Suppressor macrophage treated with lipopolysaccharide for 4 hours (primary cell): ENCODE measurements at places on chromosomes 5 and 9.
A peak's percentile ranks its signal among the peaks of the same experiment; 100 is the strongest.

DNA sequence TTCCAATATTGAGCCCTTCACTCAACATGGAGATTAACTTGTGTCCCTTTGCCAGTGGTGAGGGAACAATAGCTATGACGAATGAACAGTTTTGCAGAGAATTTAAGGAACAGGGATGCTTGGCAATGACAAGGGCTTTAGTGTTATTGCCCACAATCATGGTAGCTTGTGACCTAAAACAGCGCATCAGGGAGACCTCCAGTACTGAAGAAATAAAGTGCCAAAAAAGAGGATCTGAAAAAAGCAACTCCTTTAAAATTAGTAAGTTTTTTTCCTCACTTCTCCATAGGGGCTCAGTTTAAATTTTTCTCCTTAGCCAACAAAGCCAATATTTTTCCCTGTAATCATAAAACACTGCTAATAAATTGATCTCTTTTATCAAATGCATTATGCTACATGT is 41.8 kb upstream of the PAM start:
- no peak for DNase-seq

GRCh38 chr5:172417130-172417841 is 37.0 kb downstream of the SH3PXD2B start:
- no peak for DNase-seq

DNA sequence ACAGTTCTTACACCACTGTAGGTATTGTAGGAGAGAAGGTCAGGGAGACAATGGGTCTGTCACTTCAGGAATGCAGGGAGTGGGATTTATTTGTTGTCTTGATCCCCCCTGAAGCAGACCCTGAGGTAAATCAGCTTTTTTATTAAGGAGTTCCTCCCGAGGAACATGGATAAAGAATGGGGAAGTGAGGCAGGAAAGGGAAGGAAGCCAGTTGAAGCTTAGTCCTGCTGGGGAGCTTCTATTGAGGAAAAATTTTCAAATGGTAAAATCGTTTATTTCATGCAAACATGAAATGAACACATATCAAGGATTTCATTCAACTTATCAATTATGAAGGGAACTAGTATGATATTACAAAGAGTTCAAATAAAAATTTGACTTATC is 318.6 kb upstream of the PIK3R1 start:
- DNase-seq, result peak; percentile 21

DNA sequence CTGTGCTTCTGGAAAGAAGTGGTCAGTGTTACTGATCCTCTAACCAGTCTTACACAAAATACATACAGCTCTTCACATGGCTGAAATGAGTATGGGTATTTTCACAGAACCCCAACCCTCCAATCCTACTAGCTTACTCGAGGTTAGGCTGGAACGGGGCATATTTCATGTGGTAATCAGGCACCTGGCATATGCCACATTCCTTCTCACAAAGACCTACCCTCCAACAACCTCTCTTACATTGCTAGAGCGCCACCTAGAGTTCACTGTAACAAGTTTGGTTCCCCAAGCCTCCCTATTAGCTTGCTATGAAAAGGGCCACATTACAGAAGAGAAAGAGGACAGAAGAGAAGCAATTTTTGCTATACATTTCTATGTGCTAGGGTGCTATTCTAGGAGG is 597.3 kb downstream of the PRELID2 start:
- DNase-seq, result peak; percentile 27

- DNase-seq, result peak; percentile 60
These were observed 99.2 kb upstream of the IQGAP2 start for GRCh38 chr5:76303921-76304320.

- no peak for DNase-seq
These were observed 24.1 kb downstream of the BNC2 start for GRCh38 chr9:16846367-16846766.

- peak; percentile 23 for DNase-seq
These were observed 4.9 kb upstream of the C7 start for GRCh38 chr5:40904205-40904993.

DNA sequence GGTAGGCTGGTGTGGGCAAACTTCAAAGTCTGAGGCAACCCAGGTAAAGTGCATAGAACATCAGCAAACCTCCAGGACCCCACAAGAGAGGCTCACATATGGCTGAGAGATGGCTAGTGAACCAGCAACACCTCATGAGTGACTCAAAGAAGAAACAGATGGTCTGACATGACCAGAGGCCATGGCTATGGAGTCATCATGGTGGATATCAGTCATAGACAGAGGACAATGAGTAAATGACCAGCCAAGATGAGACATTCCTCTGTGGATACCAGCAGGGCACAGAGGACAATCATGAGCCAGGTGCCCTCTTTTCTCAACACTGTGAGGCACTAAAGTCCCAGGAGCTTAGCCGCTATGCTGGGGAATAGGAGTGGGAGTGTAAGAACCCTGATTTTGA is 180.8 kb downstream of the RASEF start:
- no peak for DNase-seq

GRCh38 chr5:80654054-80654390 is 430 bp upstream of the MSH3 start:
- no peak for DNase-seq

DNA sequence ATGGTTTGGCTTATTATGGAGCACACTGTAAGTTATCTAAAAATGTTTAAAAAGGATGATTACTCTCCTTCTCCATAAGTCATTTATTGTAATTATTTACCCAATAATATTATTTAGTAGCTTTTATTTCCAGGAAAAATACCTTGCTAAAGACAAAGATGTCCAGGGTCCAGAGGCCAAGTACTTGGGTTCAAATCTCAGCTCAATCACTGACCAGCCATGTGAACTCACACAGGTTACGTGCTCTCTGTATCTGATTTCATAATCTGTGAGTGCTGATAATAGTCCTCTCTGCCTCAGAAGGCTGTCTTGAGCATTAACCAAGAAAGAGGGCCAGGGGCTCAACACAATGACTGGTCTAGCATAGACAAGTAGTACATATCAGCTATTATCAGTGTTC is 27.0 kb downstream of the ALDH1A1 start:
- DNase-seq, result no peak

DNA sequence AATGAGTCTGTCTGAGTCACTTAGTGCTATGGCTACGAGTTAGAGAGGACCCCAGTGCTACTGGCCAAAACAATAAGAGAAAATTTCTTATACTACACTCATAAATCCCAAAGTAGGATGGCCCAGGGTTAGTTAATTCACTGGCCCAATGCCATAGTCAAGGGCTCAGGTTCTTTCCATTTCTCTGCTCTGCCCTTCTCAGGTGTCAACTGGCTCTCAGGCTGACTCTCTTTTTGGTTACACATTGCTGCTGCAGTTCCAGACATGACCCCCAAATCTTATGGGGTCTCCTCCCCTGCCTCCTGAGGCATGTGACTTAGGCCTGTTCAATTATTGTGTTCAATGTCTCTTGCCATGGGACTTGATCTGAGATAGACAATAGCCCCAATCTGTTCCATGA is 70.4 kb downstream of the ARHGEF37 start:
- no peak for DNase-seq

DNA sequence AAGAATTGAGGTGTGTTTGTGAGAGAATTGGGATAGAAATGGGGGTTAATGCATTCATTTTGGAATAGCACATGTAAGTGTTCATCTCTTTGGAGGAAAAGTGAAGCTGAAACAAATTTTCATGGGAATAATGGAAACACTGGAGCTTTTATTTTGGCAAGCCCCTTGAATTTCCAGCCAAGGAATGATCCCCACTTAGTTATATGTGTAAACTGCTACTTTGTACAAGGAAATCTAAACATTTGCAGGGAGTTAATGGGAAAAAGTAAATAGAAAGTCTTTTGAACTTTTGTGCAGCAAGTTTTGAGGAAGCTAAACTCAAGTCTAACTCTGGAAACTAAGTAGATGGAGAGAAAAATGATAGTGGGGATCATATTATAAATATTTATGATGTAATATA is 44.1 kb downstream of the CAMK4 start:
- no peak for DNase-seq

DNA sequence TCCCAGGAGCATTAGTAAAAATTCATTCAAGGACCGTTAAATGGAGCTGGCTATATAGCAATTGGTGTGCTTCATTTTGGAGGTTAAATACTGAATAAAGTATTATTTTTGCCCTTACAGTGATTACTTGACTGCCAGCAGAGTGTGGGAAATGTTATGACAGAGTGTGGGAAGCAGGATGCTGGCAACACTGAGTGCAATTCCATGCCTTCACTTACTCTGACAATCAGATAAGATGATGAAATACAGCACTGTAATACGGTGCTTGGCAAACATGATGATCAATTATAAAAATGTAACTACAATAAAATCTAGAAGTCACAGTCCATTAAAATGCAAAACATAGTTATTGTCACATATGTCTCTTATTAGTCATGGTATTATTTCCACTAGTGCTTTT is 651.3 kb downstream of the PTPRD start:
- no peak for DNase-seq

GRCh38 chr5:118185018-118185417 is 803.3 kb downstream of the DTWD2 start:
- DNase-seq, result no peak

- DNase-seq, result no peak
These were observed 108.6 kb downstream of the KLHL3 start for GRCh38 chr5:137627293-137627692.

DNA sequence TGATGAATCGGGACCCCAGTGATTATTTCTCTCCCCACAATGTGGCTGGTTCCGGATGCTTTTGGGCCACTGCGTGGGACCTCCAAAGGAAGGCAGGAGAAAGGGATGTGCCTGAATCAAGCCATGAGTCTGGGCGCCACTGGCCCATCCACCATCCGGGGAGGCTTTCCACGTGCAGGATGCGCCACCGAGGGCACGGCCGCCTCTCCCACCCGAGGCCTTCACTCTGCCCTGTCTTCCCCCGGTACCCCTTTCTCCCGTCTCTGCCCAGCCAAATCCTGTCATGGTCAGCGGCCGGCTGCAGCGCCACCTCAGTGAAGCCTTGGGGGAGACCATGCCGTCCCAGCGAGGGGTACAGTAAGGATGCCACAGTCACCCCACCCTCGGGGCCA is 43.9 kb upstream of the GRHPR start:
- no peak for DNase-seq

- DNase-seq, result peak; percentile 25
These were observed 192.2 kb downstream of the TMEM167A start for GRCh38 chr5:82884821-82885471.

- DNase-seq, result no peak
These were observed 69.0 kb downstream of the ADAMTSL1 start for GRCh38 chr9:18542837-18543405.

DNA sequence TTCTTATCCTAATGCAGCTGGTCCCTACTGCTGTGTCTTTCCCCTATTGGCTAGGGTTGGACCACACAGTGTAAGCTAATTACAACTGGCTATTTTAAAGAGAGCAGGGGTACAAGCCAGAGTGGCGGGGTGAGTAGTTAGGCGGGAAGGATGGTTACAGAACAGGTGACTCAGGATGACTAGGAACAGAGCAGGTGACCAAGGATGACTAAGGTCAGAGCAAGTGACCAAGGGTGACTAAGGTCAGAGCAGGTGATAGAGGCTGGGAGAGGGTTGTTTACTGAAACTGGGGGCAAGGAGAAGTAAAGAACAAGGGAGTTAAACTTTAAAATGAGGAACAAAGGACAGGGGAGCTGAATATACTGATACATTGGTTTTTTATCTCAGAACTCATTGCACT is 125.4 kb downstream of the PTTG1 start:
- no peak for DNase-seq

DNA sequence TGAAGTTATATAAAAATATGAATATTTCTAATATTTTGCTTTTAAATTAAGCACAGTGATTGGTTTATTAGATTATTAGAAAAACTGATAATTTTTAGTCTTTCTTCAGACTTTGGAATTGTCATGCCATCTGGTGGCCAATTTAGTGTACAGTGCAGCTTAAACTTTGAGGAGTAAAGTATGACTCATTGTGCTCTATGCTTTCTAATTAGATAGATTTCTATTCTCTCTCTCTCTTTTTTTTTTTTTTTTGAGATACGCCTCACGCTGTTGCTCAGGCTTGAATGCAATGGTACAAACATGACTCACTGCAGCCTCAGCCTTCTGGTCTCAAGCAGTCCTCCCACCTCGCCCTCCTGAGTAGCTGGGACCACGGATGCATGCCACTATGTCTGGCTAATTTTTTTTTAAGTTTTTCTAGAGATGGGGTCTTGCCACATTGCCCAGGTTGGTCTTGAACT is 42.1 kb upstream of the GPR21 start:
- peak; percentile 68 for DNase-seq

DNA sequence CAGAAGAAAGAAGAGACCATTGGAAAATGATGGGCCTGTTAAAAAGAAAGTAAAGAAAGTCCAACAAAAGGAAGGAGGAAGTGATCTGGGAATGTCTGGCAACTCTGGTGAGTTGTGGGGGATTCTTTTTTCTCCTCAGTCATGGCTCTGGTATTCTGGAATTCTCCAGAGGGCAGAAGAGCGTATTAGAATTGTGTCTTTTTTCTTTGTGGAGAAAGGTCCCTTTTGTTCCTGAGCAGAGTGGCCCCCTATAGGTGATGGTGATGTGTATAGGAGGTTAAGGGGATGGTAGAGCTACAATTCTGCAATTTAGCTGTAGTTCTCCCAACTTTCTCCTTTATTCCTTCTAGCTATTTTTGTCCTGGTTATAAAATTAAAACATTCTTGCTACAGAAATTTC is 1.6 kb upstream of the DHFR start:
- DNase-seq, result no peak

GRCh38 chr9:112789473-112789872 is 38.9 kb downstream of the SNX30 start:
- no peak for DNase-seq

GRCh38 chr9:21764846-21765245 is 37.6 kb upstream of the MTAP start:
- no peak for DNase-seq

GRCh38 chr5:36919238-36919637 is 42.7 kb downstream of the NIPBL start:
- no peak for DNase-seq

- DNase-seq, result no peak
These were observed 1.6 kb upstream of the PAIP2 start for GRCh38 chr5:139340051-139340450.

DNA sequence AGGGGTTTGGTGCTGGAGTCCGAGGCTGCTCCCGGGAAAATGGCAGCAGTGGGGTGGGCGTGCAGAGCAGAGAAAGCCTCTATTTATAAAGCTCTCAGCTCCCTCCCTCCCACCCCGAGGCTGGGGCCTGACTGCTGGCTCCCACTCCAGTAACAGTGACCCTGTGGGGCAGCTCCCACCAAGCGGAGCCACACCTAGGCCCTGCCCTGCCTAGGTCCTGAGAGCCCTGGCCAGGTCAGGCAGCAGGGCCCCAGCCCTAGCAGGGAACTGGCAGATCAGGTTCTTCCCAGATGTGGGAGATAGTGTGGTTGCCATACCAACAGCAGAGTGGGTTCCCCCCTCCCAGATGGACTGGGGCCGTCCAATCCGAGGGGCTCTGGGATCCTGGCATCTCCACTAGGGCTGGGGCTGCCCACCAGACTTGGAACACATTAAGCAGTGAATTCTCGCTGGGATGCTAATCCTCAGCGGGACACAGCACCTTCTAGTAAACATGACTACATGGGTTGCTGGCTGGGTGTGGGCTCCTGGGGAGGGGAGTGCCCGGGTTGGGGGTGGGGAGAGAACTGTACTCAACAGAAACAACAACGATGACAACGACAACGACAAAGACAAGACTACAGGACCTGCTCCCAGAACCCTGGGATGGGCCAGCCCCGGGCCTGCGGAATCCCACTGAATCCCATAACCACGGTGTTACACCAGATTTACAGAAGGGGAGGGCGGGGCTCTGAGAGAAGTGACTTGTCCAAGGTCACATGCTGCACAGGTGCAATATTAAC is 1.5 kb downstream of the SH3GLB2 start:
- no peak for DNase-seq

- peak; percentile 41 for DNase-seq
These were observed 133.9 kb upstream of the ADRA1B start for GRCh38 chr5:159782197-159782994.

- DNase-seq, result no peak
These were observed 4.2 kb downstream of the SKP2 start for GRCh38 chr5:36156121-36156601.
